Activated B cell treated with CpG ODN at 0.5 μM for 24 hours (primary cell): ENCODE measurements at places on chromosomes 5 and 9.

- DNase-seq: no peak
These were observed 493.5 kb downstream of the EBF1 start for GRCh38 chr5:158606233-158606632.

DNA sequence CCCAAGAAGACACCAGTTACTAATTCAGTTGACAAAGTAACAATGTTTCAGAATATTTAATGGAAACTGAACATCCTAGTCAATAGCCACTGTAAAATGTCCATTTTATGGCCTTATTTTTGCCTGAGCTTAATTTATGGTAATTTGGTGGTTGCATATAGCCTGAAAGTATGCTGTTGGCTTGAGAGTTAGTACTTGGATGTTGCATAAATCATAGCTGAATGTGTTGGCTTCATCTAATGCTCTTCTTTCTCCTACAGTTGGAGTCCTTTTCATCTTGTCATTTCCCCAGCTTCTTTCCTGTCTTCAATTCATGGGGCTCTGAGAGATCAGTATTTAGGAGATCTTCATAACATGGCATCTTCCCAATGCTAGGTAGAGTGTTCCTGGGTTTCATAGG lies 164.6 kb downstream of the MAT2B start:
- DNase-seq: no peak

DNA sequence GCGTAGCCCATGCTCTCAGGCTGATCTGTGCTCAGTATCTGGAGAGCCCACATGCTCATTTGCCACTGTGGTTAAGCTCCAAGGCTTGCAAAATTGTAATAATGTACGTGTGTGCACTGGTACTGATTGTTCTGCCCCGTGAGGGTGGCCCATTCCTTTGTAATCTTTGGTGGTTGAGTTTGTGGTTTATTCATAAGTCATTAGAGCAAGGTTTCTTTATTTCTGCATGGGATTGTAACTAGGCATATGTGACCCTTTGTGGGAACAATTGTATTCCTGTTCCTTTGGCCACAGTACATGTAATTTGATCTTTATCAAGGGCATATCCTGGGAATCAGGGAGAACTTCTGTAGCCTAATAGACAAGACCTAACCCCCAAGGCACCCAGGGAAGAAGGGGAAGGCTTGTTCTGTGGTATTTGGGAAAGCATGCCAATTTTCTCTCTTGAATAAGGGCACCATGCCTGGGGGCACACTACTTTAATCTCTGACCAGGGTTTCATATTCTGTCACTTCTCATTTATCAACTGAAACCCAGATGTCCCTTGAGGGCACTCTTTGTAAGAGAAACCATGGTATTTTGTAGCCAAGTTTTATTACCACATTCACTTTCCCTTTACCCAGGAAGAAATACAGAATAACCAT lies 74.6 kb downstream of the NPR3 start:
- DNase-seq: no peak

DNA sequence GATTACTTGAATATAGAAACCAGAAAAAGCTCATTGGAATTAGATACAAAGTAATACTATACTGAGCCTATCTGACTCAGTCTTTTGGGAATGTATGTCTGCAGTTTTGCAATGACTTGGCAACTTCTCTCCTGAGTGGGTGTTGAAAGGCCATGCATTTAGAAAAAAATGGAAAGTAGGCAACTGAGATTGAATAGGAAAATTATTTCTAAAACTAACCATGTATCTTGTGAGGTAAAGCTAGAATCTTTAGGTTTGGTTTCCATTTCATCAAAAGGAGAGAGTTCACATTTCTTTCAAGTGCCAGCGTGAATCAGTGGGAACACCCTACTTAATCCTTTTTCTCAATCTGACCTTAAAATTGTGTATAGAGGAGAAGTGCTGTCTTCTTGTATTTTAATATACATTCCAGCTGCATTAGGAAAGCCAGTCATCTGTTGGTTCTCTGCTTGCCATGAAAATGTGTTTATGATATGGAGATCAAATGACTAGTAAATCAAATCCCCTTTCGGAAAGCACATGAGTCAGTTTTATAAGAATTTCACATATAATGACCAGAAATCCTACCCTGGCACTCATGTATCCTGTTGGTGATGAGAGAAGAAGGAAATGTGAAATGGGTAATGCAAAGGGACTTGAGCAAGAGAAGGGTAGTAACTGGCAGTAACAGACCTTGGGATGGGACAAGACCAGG lies 30.4 kb downstream of the NFX1 start:
- no peak for DNase-seq

GRCh38 chr5:36389245-36389644 lies 87.5 kb upstream of the RANBP3L start:
- DNase-seq: no peak

DNA sequence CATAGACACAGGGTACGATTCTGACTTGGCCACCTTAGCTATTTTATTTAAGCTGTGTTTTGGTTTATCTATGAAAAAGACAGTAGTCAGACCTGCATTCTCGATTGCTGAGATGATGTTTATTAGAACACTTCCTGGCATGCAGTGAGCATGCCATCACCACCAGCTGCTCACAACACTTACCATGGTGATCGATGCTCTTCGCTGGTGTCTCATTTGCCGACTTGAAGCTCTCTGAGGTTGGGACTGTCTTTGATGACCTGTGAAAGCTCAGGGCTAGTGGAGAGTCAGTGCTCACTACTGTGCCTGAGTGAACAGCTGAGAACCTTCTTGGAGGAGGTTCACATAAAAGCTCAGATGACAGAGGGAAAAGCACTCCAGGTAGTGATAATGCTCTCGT lies 4.4 kb upstream of the C9orf153 start:
- DNase-seq: no peak

DNA sequence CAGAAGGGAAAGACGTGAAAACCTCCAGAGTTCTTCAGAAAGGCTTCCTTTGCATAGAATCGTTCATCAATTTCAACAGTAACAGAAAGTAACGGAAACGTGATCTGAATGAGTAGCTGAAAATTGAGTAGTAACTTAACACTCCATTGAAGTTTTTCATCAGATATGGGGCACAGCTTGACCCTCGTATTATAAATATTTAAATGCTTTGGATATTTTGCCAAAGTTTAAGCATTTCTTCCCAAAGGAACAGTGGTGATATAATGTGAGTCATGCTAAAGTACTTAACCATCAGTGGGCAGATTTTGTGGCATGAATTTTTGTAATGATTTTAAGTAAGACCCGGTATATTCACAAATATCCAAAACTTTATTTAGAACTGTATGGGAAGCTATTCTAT lies 67.4 kb upstream of the ADAMTS19 start:
- no peak for DNase-seq

- no peak for DNase-seq
These were observed 132.4 kb downstream of the EFNA5 start for GRCh38 chr5:107538331-107538730.

DNA sequence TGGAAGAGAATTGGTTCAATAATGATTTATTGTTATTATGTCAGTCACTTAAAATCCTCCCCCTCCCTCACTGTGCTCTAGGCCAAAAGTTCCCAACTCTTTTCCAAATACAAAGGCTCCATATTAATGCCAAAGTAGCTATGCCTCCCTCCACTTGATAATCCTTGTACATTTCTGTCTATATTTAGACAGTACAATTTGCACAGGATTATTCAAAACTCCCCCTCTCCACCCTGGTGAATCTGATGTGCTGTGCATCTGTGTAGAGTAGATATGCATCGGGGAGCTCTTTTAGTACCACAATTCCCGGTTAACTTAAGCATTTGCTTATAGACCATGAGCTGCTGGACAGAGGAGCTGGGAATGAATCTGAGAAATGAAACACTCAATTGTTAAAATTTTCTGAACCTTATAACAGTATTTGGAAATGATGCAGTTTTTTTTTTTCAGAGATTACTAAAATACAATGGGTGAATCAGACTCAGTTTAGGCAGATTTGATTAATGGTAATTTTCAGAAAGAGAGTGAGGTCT lies 27.6 kb downstream of the GLRA1 start:
- DNase-seq: no peak

DNA sequence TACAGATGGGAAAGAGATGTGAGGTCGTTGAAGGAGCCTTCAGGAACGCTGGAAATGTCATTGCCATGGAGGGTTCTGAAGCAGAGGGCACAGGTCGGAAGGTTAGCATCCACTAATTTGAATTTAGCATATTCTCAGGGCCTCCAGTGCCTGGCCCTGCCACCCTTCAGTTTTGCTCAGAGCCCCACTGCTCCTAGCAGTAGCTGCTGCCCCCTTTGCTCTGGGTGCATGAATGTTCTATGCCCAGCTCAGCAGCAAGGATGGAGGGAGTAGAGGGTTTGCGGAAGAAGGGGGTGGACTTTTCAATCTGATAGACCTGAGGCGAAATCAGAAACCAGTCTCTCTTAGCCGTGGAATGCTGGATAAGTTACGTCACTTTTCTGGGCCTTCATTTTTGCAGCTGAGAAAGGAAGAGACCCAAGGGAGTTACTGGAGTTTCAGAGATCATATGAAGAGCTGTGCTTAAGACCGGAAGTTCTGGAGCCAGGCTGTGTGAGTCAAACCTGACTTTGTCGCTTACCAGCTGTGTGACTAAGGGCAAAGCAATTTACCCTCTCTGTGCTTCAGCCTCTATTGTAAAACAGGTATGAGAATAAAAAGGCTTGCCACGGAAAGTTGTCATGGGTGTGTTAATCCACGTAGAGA lies 133.2 kb upstream of the PANK3 start:
- no peak for DNase-seq

- DNase-seq: no peak
These were observed 89.8 kb downstream of the ANKRD55 start for GRCh38 chr5:56143373-56143714.

GRCh38 chr5:111415053-111415452 lies 97.3 kb downstream of the STARD4 start:
- DNase-seq: no peak

GRCh38 chr9:81103597-81104471 lies 585.5 kb downstream of the TLE1 start:
- no peak for DNase-seq

DNA sequence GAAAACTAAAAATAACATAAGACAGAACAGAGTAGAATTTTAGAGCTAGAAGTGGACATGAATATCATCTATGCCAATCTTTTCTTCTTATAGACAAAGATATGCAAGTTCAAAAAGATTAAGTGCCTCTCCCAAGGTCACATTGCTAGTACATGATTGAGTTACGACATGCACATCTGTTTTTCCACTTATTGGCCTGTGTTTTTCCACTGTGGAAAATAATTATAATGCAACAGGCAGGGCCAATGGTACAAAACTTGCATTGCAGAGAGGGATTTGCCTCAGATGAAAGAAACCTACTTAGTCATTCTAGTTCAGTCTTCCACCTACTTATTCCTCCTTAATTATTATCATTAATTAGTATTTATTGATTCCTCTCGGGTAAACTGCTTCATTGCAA lies 407.8 kb upstream of the SGCD start:
- DNase-seq: no peak

GRCh38 chr9:129174724-129175514 lies 3.1 kb downstream of the IER5L start:
- DNase-seq: no peak

GRCh38 chr9:5778805-5779204 lies 54.1 kb downstream of the ERMP1 start:
- DNase-seq: no peak

DNA sequence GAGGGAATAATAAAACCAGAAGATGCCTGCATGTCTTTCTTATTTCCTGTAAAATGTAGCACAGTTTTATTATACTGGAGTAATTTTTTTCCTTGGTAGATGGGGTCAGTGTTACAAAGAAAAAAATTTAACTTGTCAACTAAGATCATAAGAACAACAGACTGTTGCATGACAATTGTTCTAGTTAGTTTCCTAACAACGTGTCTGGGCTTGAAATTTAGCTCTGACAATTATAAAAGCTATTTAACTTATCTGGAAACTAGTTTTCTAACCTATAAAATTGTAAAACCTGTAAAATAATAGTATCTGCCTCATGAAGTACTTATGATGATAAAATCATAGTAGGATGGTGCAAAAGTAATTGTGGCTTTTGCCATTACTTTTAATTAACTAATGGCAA lies 4.9 kb downstream of the SHOC1 start:
- DNase-seq: no peak

DNA sequence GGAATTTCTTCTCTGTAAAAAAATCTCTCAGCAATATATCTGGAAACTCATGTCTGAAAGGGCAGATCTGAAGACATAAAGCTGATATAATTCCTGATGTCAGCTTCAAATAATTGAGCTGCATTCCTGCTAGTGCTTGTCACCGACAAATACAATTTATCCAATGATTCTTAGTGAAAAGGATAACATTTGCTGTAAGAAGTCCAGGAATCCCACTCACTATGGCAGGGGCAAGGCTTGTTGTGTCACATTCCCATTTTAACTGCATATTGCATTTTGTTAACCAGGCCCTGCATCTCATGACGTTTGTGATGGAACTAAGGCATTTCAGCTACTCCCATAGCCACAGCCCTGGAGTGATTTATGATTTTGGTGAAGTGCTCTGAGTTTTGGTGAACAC lies 160.1 kb upstream of the DAB2 start:
- DNase-seq: no peak

- DNase-seq: no peak
These were observed 35.8 kb upstream of the FER start for GRCh38 chr5:108711898-108712297.

GRCh38 chr5:82107267-82107666 lies 135.4 kb downstream of the ATG10 start:
- DNase-seq: no peak

- no peak for DNase-seq
These were observed 59.9 kb downstream of the VAV2 start for GRCh38 chr9:133932181-133932580.

DNA sequence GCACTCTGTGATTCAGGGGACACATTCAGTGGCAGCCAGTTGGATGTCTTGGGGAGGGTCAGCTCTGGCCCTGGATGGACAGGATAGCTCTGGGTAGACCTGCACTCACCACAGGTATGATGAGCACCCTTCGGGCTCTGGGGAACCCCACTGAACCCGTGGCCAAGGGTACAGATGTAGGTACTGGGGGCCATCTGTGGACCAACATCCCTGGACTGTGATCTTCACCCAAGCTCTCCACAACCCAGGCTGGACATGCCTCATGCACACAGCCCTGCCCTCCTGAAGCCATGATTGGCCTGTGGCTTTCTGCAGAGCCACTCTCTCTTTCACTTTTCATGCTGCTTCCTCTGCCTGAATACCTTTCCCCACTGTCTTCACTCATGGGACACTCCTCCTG lies 15.6 kb upstream of the ACSL6 start:
- no peak for DNase-seq

- no peak for DNase-seq
These were observed 213.8 kb downstream of the GAPVD1 start for GRCh38 chr9:125475385-125475784.

- no peak for DNase-seq
These were observed 128.7 kb downstream of the CEP120 start for GRCh38 chr5:123294544-123294943.

- no peak for DNase-seq
These were observed 4.1 kb upstream of the CEP120 start for GRCh38 chr5:123427281-123427680.
